ENCODE measurements at places on chromosomes 13 and 19.

- DNase-seq, result no peak
Measured at GRCh38 chr13:83211301-83211700, 671.0 kb downstream of the SLITRK1 start.

GRCh38 chr19:58279042-58279924, 528 bp downstream of the ZNF8 start:
- no peak for DNase-seq

GRCh38 chr19:41795031-41795461, 1.3 kb upstream of the CEACAM3 start:
- DNase-seq, result peak; percentile 30

GRCh38 chr19:54109651-54110050, 5.8 kb downstream of the TFPT start:
- DNase-seq, result no peak

- no peak for DNase-seq
Measured at GRCh38 chr13:75312884-75313520, 169.0 kb downstream of the TBC1D4 start.

DNA sequence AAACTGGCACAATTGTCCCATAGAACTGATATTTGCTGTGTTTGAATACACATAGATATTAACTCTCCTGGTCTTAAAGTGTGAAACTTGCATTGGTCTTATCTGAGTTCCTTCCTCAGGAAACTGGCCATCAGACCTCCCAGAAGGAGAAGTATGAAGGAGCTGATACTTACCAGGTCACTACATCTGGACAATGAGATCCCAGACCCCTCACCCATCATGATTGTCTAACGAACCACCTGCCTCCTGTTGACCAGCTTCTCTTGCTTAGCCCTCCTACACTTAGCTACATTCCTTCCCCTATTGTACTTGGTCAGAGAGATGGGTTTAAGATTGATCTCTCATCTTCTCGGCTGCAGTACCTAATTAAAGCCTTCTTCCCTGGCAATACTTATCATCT, 413.3 kb downstream of the KCTD12 start:
- DNase-seq, result no peak

DNA sequence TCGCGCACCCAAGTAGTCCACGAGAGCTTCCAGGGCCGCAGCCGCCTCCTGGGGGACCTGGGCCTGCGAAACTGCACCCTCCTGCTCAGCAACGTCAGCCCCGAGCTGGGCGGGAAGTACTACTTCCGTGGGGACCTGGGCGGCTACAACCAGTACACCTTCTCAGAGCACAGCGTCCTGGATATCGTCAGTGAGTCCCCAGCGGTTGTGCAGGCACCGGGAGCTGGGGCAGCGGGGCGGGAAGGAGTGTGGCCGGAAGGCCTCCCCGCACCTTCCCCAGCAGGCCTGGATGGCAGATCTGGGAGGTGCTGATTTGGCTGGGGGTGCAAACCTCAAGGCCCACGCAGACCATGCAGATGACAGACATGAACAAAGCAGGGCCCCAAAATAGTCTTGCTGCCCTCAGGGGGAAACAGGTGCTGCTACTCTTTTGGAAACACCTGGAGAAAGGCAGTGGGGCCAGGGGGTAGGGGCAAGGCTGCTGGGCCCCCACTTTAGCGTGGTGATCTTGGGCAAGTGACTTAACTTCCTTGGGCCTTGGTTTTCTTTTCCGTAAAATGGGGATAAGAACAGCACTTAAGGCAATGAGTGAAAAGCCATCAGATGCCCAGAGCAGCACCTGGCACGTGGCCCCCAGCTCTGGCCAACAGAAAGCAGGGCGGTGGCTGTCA, 4.0 kb downstream of the MAG start:
- no peak for DNase-seq

- DNase-seq, result no peak
Measured at GRCh38 chr19:5047251-5047935, 78.5 kb downstream of the KDM4B start.

DNA sequence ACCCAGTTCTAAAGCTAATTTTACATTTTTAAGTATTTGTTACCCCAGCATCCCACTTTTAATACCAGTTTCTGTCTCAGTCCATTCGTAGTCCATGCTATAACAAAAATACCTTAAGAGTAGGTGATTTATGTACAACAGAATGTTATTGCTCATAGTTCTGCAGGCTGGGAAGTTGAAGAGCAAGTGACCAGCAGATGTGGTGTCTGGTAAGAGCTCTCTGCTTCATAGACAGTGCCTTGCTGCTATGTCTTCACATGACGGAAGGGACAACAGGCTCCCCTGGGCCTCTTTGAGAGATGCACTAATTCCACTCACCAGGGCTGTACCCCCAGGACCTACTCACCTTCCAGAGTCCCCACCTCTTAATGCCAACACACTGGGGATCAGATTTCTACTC, 96.6 kb downstream of the COL4A2 start:
- no peak for DNase-seq

DNA sequence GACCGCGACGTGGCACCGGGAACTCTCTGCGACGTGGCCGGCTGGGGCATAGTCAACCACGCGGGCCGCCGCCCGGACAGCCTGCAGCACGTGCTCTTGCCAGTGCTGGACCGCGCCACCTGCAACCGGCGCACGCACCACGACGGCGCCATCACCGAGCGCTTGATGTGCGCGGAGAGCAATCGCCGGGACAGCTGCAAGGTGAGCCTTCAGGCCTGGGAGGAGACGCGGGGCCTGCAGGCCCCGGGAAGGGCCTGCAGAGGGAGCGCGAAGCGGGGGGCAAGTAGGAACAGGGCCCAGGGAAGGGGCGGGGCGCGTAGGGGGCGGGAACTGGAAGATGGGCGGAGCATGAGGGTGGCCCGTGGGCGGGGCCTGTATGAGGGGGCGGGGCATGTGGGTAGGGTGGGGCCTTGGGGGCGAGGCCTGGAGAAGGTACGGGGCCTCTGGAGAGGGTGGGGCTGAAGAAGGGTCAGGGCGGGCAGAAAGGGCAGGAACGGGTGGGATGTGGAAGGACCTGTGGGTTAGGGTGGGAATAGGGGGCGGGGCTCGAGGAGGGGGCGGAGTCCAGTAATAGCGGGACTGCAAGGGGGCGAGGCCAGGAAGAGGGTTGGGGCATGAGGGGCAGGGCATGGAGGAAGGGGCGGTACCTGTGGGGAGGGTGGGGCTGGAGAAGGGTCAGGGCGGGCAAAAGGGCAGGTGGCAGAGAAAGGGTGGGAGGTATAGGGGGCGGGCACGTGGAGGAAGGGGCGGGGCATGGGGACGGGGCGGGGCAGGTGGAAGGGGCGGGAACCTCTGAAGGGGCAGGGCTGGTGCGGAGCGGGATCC, 2.5 kb downstream of the CFD start:
- no peak for DNase-seq

DNA sequence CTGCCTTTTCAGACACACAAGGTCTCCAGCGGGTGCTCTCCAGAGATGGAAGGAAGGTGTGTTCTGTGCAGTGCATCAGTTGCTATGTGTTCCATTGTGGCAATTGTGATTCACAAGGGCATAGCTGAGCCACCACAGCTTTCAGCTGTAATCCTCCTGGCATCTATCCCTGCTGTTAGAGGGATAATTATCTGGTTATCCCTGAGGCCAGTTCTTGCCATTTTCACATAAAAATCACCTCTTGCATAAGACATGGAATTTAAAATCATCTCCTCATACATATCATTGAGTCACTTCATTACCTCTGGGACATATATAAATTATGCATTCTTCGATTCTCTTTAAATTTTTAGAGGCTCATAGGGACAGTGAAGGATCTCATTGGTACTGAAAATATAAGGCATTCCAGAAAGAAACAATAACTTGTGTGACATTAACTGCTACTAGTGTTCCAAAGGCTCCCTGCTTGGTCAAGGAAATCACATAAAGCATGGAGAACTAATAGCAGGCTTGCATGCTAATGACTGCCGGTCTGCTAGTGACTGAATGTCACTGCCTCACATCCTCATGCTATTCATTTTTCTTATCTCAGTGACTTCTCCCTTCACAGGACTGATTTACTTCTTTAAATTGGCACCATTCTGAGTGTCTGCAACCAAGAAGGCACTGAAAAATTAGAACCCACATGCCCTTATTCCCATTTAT, 214.0 kb downstream of the ENOX1 start:
- DNase-seq, result no peak

- DNase-seq, result no peak
Measured at GRCh38 chr13:75025956-75026355, 456.0 kb downstream of the TBC1D4 start.

DNA sequence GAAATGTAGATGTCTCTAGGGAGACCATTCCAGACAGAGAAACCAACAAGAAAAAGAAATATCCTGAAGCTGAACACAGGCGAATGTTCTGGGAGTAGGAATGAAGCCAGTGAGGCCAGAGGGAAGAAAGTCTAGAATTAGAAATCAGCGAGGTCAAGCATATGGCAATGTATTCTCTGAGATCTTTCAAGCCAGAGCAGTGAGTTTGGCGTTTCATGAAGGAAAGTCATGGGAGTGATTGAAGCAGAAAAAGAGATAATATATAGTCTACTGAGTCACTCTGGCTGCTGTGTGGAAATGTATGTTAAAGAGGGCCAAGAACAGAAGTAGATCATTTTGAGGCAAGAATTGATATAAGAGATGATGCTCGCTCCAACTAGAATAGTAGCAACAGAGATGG, 576.0 kb downstream of the PCDH17 start:
- DNase-seq, result no peak

DNA sequence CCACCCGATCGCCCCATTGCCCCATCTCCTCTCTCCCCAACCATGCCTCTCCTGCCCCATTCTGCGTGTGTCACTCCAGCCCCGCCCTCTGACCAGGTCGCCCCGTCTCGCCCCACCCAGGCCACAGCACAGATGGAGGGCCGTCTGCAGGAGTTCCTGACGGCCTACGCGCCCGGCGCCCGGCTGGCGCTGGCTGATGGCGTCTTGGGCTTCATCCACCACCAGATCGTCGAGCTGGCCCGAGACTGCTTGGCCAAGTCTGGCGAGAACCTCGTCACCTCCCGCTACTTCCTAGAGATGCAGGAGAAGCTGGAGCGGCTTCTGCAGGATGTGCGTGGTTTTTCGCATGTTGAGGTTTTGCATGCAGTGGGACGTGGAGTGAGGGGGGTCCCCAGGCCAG, 26.2 kb downstream of the MAST3 start:
- DNase-seq, result no peak

DNA sequence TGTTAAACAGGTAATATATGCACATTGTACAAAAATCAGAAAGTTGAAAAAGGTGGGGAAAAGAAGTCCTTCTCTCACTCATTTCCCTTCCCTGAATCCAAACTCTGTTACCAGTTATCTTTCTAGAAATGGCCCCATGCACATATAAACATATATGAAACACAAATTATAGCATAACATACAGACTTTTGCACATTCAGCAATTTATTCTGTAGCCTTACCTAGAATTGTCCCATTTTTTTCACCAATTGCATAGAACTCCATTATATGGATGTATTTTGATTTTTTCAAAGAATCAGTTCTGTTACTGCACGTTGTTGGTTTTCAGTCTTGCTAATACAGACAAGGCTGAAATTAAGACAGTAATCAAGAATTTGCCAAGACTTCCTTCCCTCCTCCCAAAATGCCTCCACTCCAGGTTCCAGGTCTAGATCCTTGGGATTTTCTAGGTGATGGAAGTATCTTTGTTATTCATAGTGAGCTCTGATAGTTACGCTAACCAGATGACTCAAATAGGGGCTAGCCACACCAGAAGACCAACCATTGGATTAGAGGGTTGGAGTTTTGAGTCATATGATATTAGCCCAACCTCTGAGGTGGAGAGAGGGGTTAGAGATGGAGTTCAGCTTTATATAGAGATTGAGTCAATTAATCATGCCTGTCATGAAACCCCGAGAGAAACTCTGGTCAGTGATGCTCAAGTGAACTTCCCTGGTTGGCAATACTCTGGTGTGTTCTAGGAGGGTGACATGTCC, 30.7 kb downstream of the GPR180 start:
- DNase-seq, result no peak

- DNase-seq, result no peak
Measured at GRCh38 chr13:114154476-114154875, 22.1 kb upstream of the RASA3 start.

GRCh38 chr13:31896427-31896826, 135.1 kb upstream of the FRY start:
- no peak for DNase-seq

GRCh38 chr19:15198951-15199660, 1.7 kb downstream of the NOTCH3 start:
- no peak for DNase-seq

GRCh38 chr13:114025714-114026431, 52.0 kb upstream of the C13orf46 start:
- DNase-seq, result peak; percentile 21

DNA sequence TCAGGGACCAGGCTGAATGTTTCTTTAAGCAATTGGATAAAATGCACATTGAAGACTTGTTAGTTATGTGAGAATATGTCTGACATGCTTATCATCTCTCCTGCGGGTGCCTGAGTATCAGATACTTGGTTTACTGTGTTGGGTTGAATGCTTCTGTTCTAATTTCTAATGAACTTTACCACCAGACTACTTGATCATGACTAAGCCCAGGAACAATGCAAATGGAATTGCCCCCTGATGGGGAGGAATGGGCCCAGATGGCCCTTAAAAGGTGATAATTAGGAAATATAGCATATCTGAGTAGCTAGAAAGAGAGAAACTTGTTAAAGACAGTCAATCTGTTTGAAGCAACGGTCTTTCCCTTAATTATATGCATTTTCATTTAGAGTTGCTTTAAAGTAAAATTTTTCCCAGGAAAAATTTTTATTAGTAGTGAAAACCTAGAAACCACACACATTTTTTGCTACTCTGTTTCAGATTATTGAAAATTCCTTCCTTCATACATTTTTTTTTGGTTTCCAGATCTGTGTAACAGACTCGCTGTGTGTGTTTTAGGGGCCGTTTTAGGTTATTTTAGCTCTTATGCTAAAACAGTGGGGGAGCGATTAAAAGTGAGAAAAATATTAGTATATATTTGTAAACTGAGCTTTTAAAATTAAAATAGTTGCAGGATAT, 186.6 kb downstream of the TM9SF2 start:
- DNase-seq, result no peak

- no peak for DNase-seq
Measured at GRCh38 chr13:52950436-52950956, 78.1 kb upstream of the OLFM4 start.

- no peak for DNase-seq
Measured at GRCh38 chr19:39951065-39951650, 16.7 kb upstream of the FCGBP start.

DNA sequence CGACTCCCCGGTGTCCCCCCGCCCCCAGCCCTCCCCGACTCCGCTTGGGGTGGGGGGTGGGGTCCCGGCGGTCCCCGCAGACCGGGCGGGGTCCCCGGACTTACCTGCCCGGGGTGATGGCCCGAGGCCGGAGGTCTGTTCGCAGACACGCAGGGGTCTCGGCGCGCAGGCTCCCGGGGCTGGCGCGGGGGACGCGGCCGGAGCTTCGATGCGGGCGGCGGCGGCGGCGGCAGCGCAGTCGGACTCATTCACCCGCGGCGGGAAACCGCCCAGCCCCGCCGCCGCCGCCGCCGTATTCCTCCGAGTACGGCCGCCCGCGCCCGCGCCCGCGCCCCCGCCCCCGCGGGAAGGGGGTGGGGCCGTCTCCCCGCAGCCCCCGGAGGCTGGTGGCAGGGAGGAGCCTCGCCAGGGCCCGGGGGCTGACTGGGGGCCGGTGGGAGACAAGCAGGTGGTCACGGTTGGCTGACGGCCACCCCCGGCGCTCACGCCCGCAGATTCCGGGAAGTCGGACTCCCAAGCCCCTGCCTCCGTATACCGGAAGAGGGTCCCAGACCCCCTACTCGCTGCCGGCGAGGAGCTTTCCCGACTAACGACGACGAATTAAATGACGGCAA, at the start of gene C2CD4C:
Gene C2CD4C (minus strand): TSS at position 246 of the 614 bp plus-strand sequence. CDS start 786 bp downstream, outside the sequence.
- no peak for DNase-seq

GRCh38 chr19:52099497-52100138, 4.1 kb upstream of the ZNF841 start:
- no peak for DNase-seq
